ENCODE measurements at places on chromosomes 12 and 14. TPM values are rescaled to one million over a fixed set of nuclear protein-coding genes. Genes with fewer than 3 reads are reported as not detected.

GRCh38 chr14:22882529-22883172 lies 371 bp upstream of the REM2 start:
- peak; percentile 8 for DNase-seq

DNA sequence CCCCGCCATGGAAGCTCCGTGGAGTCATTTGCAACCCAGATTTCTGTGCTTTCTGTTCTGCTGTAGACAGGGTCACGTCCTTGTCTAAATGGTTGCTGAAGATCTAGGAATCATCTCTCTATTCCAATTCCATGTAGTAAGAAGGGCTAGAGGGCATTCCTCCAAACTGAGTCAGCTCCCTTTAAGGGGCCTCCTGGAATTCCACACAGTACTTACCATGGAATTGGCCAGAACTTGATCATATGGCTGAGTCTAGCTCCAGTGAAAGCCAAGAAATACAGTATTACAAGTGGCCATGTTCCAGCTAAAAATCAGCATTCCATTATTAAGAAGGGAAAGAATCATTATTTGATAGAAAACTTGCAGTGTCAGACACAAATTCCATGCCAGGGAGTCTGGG lies 171.9 kb downstream of the PRKCH start:
- no peak for DNase-seq

GRCh38 chr12:129719416-129719815 lies 184.4 kb downstream of the TMEM132D start:
- no peak for DNase-seq

DNA sequence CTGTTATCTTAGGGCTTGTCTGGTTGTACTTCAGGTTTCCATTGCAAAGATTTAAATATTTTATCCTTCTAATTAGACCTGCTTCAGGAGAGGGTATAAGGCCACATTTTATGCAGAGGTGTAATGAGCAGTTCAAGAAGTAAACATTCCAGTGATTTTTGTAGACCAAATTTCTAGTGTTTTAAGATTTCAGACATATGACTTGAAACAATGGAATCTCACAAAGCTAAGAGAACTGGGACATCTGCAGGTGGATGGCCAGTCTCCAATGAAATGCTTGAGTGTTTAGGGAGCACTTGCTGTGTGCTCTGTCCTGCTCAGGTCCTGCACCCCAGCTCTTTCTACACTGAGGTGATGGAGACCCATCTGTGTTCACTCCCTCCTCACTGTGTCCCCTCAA lies 7.9 kb downstream of the C14orf132 start:
- DNase-seq = no peak

GRCh38 chr14:93019367-93019843 lies 96.3 kb downstream of the ITPK1 start:
- DNase-seq = no peak

DNA sequence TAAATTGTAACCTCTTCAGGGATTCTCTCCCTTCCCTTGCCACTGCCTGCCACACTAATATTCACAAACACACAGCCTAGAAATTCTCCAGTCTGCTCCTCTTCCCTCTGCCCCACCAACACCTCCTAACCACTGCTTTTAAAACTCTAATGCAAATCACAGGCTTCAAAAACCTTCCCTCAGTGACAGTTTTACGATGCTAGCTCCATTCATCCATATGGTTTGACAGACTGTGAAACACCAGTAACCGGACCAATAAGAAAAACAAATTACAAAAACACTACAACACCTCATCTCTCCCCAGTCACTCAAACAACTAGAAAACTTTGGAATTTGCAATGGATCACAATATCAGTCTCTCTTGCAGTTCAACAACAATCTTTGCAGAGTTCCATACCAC lies 5.7 kb downstream of the DPF3 start:
- no peak for DNase-seq

DNA sequence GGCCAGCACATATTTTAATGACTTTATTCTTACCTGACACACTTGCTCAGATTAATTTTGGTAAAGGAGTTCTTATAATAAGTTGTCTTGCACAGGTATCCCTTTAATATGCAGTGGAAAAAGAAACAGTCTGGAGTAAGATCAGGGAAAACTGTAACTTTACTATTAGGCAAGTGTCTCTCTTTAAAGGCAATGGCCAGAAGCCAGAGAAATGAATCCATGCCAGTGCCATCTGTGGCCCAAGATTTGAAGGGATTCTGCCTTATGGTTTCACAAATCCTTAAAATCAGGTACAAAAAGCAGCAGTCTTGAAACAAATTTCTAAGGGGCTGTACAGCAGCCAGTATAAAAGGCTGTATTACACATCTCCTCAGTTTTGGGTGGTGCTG lies 22.4 kb downstream of the NFYB start:
- no peak for DNase-seq

- DNase-seq = no peak
These were observed 95.2 kb downstream of the KCNA5 start for GRCh38 chr12:5138845-5139244.

DNA sequence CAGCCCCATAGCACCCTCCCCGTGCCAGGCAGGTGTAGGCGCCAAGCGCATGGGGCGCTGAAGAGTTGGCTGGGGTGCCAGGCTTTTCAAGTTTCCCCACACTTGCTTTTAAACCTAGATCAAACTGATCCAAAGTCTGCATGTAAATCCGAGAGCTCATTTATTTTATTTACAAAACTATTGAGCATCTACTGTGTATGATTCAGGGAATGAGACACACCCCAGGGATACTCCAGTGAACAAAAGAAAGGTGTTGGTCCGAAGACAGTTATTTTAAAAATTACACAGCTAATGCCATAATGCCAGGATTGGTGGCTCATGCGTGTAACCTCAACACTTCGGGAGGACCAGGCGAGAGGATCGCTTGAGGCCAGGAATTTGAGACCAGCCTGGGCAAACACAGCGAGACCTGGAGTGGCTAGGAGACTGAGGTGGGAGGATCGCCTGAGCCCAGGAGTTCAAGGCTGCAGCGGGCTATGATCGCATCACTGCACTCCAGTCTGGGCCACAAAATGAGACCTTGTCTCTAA lies 780 bp upstream of the SLC41A2 start:
- no peak for DNase-seq

DNA sequence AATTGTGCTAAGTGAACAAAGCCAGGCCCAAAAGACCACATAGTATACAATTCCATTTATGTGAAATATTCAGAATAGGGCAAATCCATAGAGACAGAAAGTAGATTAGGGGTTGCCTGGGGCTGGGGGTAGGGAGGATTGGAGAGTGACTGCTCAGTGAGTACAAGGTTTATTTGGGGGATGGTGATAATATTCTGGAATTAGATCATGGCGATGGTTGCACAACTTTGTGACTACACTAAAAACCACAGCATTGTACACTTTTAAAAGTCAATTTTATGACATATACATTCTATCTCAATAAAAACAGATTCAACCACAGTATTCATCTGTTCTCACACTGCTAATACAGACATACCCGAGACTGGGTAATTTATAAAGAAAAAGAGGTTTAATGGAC lies 68.7 kb upstream of the MAP1LC3B2 start:
- DNase-seq = no peak

DNA sequence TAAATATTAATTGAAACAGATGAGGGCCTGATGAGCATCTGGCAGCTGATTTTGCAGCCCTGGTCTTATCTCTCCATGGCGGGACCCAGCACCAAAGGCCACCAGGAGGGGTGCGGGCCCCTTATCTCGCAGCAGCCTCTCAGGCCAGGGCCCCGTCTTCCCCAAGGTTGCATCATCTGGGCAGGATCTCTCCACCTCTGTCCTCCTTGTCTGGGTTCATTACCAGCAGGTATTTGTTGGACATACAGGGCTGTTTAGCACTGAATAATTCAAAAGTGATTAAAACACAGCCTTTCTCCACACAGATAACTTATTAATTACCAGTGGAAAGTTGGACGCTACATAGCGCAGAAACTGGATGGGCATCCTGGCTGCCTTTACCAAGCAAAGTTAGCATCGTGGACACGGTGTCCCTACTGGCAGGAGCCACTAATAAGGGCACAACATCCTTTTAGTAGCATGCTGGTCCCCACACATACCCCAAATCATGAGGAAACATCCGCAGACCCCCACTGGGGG lies 25.8 kb downstream of the TMEM120B start:
- no peak for DNase-seq

DNA sequence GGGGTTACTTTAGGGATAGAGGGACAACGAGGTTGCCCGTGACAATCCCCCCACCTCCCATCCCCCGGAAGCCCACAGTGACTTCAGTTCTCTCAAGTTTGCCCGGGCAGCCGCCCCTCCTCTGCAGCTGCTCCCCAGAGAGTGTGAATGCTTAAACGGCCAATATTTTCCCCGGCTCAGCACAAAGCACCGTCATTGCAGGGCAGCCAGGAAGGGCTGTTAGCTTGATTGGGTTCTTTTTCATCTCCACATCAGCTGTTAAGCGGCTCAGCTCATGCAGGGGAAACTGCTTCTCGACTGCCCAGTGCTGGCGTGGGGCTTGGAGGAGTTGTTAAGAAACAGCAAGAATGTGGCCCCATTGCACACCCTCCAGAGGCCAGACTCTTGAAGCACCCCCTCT lies 120.5 kb upstream of the NCOR2 start:
- no peak for DNase-seq

- DNase-seq = no peak
These were observed 140.5 kb downstream of the UNC79 start for GRCh38 chr14:93571275-93571674.

DNA sequence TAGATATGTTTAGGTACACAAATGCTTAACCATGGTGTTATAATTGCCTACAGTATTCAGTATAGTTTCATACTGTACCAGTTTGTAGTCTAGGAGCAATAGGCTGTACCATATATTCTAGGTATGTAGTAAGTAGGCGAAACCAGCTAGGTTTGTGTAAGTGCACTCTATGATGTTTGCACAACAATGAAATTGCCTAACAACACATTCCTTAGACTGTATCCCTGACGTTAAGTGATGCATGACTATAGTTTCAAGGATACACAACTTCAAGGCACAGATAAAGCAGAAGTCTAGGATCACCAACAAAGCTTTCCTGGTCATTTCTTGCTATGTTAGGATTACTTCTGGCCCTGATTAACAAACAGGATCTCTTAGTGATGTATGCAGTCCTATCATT lies 135.1 kb downstream of the SLC38A1 start:
- no peak for DNase-seq

- DNase-seq = peak; percentile 49
These were observed 36.5 kb upstream of the DYNC1H1 start for GRCh38 chr14:101927859-101928258.

GRCh38 chr12:48901278-48901677 lies 24.0 kb downstream of the FKBP11 start:
- DNase-seq = no peak

DNA sequence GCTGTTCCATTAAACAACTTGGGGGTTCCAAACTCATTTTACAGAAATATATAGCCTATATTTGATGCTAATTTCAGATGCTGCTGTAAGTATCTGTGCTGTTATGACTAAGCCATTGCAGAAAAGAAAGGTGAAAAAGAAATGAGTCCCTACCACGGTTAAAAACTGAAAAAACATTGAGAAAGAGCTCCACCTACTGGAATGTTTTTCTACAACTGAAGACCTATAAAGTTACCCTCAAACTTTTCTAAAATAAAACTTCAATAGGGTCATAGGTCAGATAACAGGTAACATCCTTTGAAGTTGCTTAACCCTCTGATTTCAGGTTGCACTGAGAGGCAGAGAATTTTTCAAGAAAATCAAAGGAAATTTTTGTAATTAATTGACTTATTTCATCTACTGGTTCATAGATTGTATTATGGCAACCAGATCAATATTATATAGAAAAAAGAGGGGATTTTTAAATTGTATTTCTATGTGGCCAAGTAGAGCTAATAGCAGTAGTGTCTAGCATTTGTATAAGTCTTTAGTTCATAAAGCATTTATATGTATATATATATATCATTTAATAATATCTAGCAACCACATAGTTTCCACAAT lies 279.9 kb downstream of the RPS29 start:
- DNase-seq = peak; percentile 33

The JAG2 gene
- total RNA-seq = 1.3 TPM

The SOAT2 gene
- not detected for total RNA-seq

The DIO2 gene
- total RNA-seq = 0.08 TPM

The DYRK4 gene
- total RNA-seq = 72.2 TPM

The MOK gene
- total RNA-seq = 111 TPM
